Fibroblast of lung (primary cell): ENCODE measurements at places on chromosomes 3 and 15. TPM values are rescaled to one million over a fixed set of nuclear protein-coding genes. Genes with fewer than 3 reads are reported as not detected.

- DNase-seq: no peak
Observed at GRCh38 chr15:95176794-95177577, 945.6 kb downstream of the MCTP2 start.

GRCh38 chr3:128760881-128761280 is 34.9 kb downstream of the RAB7A start:
- no peak for DNase-seq

FGF7 gene
- 61.5 and 165 TPM in 2 replicates for polyA plus RNA-seq

THBS1 gene
- polyA plus RNA-seq: 533 and 1,512 TPM in 2 replicates

GRCh38 chr3:133161656-133162055 is 123.5 kb downstream of the TMEM108 start:
- DNase-seq: no peak

- DNase-seq: no peak
Observed at GRCh38 chr3:159951540-159951939, 37.1 kb upstream of the IL12A start.

LRRC34 gene
- 2.3 and 2.7 TPM in 2 replicates for polyA plus RNA-seq

BOC gene
- polyA plus RNA-seq: 4.2 and 4.7 TPM in 2 replicates

GRCh38 chr15:68470049-68470742 is 38.2 kb upstream of the ITGA11 start:
- DNase-seq: no peak

GRAMD1C gene
- polyA plus RNA-seq: 0.82 and 2.2 TPM in 2 replicates

NANOGP8 gene
- not detected in 2 replicates for polyA plus RNA-seq

DNA sequence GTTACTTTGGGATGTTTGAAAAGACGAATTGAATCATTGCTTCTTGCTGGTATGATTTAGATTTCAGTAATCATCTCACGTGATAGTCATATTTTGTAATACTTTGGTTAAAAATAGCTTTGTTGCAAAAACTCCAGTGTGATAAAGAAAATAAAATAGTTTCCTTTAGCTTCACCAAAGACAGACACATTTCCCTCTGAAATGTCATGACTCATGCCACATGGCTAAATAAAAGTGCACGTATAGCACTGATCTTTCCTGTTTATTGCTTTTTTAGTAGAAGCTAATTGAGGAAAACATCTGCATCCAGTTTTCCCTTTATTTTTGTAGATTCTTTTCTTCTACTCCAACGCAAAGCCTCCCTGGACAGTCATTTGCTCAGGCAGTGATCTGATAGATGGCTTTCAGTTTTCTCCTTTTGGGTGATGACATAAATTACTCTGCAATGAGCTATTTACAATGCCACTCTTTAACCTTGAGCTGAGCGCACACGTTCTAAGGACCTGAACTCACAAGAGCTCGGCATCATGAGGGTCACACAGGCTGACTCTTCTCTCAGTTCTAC is 84.9 kb downstream of the ARNT2 start:
- peak; percentile 83 for DNase-seq

GRCh38 chr3:36524560-36524959 is 144.3 kb downstream of the STAC start:
- no peak for DNase-seq
